ENCODE measurements at places on chromosomes 5 and 9.

GRCh38 chr9:108278341-108278740, 577.4 kb downstream of the ACTL7B start:
- no peak for DNase-seq

- DNase-seq, result no peak
Measured at GRCh38 chr9:130693101-130693425, 517 bp upstream of the EXOSC2 start.

GRCh38 chr5:99320436-99320835, 391.6 kb upstream of the CHD1 start:
- DNase-seq, result no peak

- no peak for DNase-seq
Measured at GRCh38 chr5:72837524-72838096, 21.1 kb downstream of the TNPO1 start.

DNA sequence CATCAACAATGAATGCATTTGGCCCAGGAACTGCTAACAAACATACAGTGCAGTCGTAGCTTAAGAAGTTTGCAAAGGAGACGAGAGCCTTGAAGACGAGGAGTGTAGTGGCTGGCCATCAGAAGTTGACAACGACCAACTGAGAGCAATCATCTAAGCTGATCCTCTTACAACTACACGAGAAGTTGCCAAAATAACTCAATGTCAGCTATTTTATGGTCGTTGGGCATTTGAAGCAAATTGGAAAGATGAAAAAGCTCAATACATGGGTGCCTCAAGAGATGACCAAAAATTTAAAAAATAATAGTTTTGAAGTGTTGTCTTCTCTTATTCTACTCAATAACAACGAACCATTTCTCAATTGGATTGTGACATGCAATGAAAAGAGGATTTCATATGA, 757.7 kb upstream of the CHD1 start:
- no peak for DNase-seq

- DNase-seq, result no peak
Measured at GRCh38 chr5:59236986-59237385, 654.1 kb downstream of the RAB3C start.

DNA sequence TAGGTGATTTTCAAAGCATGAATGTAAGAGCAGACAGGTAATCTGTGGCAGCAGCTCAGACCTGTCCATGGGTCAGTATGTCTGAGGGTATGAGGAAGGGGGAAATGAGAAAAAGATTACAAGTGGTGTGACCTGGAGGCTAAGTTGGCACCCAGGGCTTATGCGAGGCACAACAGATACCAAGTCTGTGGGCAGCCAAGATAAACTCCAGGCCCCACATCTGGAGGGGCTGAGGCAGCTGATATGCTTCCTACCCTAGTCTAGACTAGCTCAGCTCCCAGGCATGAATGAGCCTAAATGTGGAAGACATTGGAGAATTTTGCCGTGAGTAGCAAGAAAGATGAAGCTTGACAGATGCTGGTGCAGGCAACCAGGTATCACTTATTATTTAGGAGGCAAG, 151.7 kb downstream of the PIK3R1 start:
- DNase-seq, result no peak

GRCh38 chr9:72420783-72421182, 55.8 kb upstream of the ZFAND5 start:
- no peak for DNase-seq

DNA sequence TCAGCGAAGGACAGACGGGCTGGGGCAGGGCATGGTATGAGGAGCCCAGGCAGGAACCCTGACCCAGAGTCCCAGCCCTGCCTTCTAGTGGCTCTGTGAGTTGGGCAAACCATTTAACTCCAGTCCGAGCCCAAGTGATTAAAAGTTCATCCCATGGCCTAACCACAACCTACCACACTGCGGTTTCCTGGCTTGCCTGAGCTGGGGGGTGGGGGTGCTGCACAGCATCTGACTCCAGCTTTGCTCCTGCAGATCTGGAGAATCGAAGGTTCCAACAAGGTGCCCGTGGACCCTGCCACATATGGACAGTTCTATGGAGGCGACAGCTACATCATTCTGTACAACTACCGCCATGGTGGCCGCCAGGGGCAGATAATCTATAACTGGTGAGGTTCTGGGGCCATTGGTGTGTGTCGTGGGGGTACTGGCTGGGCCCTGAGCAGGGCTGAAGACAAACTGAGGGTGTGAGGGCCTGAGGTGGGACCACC, 49.0 kb downstream of the STOM start:
- no peak for DNase-seq

- no peak for DNase-seq
Measured at GRCh38 chr5:59597690-59598546, 295.6 kb downstream of the PDE4D start.

DNA sequence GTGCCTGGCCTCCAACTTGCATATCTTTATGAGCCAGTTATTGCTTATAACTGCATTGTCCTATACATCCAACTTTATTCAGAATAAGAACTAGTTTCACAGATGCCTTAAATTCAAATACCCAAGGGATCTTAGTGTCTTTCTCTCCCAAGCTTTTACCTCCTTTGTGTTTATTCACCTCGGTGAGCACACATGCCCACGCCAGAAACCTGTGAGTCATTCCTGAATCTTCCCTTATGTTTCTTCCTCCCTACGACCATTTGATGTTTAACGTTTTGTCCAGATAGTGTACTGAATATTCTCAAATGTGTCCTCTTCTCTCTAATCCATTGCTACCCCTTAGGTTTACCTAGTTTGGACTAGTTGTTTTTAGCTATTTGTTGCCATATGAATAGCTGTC, 55.5 kb upstream of the MEGF10 start:
- no peak for DNase-seq

- no peak for DNase-seq
Measured at GRCh38 chr5:146111409-146111808, 6.0 kb upstream of the PLAC8L1 start.

DNA sequence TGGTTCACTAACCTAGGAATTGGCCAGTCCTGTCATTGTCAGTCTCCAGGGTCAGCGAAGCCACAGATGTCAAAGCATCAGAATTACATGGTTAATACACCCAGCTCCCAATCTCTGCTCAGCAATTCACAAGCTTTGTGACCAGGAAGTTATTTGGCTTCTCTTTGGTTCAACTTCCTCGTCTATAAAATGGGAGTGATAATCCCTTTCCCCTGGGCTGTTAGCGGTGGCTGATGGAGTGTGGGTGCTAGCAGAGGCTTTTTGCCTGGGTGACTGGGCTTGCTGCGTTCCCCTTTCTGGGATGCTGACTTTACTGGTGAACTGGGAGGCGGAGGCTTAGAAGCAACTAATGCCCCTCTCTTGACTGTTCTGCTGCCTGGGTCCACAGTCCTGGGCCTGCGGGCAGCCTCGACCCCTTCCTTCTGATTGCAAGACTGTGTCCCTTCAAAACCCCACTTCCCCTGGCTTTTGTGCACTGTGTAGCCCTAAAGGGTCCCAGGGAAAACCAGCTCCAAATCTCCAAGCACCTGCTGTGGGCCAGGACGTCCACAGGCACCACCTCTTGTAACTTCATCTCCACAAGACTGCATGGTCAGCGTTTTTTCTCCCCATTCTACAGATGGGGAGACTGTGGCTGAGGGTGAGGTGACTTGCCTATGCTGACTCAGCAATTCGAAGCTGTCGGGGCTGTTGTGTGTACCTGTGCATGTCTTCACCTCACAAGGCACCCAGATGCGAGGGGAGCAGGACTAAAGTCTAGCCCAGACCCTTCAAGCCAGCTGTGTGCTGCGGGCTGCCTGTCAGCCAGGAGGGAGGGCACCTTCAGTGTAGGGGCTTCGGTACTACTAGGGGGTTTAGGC, 45.2 kb upstream of the NEURL1B start:
- no peak for DNase-seq

DNA sequence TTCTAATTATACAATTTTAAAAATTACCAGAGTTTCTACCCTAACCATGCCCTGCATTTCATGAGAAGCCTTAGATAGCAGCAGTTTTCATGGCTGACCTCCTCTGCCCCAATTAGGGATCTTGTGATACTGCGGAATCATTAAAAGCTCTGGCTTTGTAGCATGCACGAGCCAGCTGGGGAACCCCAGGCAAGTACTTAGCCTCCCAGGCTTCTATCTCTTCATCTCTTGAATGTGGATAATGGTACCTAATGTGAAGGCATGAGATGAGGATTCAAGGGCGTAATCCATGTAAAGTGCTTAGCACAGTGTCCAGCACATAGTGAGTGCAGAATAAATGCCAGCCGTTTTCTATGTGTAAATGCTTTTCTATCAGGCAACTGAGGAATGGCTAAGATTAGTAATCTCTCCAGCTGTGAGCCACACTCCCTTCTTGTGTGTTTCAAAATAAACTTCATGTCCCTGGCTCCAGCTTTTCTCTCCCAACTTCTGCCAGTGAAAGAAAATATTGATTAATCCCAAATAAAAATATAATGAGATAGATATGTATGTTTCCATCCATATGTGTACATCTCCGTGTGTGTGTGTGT, 88.4 kb downstream of the APBA1 start:
- DNase-seq, result no peak

DNA sequence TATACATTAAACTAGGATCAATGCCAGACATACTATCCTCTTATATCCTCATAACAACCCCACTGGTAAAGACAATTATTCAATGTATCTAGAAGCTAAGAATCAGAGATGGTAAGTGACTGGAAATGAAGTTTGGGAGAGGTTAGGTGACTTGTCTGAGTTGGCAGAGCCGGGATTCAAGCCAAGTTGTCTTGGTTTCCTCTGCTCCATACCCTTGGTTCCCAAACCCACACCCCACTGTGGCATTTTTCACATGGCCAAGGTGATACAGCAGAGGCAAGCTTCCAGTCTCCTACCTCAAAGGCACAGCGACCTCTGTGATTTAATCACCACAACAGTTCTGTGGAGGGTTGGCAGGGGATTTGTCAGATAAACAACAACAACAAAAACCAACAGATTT, 34.7 kb upstream of the ADRB2 start:
- no peak for DNase-seq

DNA sequence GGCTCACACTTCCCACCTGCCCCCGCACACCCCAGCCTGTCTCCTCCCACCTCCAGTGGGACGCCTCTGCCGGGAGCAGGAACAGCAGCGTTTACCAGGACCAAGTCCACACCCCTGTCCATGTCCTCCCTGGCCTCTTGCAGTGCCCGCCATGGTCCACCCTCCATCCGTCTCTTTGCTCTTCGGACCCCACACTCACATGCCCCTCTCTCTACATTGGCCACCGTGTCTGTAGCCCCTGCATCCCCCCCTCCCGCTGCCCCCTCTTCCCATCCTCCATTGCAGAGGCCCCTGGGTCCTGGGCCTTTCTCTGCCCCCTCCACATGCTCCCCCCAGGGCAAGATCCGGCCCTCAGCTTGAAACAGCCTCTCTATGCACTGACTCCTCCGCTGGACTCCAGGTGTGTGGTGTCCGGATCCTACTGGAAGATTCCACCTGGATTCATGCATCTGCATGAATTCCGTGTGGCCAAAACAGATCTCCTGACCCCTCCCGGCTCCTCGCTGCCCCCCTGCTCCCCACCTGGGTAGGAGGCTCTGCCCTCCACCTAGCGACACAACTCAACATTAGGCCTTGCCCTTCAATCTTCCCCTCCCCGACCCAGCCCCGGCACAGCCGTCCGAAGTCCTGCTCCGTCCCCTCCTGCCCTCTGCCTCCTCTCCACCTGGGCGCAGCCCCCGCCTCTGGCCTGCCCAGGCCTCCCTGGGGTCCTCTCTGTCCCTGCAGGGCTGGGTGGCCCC, 168.5 kb downstream of the OLFM1 start:
- DNase-seq, result no peak

DNA sequence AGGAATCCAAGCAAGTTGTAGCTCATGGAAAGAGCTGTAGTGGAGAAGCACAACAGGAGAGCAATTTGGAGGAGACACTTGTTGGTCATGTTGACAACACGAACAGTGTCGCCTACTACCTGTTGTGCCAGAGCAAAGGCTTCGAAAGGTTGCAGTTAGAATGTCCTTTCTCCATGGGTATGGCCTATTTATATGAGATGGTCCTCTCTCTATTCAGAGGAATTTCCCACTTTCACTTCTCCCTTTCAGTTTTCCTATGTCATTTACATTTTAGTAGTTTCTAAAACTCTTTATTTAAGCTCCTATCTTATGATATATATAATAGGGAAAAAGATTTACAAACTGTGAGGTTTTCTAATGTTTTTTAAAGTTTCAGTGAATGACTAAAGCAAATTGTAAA, at the start of gene IFNB1:
Gene IFNB1 (minus strand): TSS at position 162 of the 400 bp plus-strand sequence. CDS start 73 bp downstream, at position 89.
- DNase-seq, result no peak

GRCh38 chr5:89117124-89117644, 234.2 kb upstream of the MEF2C start:
- no peak for DNase-seq

DNA sequence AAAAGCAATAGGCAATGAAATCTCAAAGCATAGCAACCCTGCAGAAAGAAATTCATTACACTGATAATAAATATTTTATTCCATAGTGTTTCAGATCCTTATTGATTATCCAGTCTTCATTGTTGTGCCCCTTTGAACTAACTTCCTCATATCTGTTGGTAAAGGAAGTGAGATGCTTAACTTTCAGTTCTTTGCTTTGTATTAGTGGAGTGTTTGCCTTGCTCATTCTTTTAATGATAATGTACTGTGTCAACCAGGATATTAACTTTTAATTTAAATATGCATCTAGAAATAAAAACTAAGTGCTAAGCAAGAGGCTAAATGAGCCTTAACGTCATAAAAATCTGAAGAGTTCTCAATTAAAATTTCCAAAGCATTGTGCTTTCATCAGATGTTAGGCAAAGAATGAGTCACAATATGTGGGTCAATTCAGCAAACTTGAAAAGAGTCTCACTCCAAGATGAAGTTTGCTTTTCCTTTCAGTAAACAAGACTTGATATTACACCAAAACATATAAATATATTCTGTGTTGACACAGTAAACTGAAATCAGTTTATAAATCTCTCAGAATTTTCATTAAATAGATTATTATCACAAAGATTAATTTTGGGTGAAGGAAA, 105.9 kb downstream of the GIN1 start:
- no peak for DNase-seq

- DNase-seq, result peak; percentile 97
Measured at GRCh38 chr5:151699071-151699901, 12.6 kb upstream of the SPARC start.

GRCh38 chr5:68685863-68686262, 408.0 kb upstream of the SLC30A5 start:
- DNase-seq, result no peak

GRCh38 chr9:36913393-36914211, 120.5 kb downstream of the PAX5 start:
- no peak for DNase-seq

- DNase-seq, result no peak
Measured at GRCh38 chr5:166276006-166276405, 2015.4 kb upstream of the WWC1 start.

DNA sequence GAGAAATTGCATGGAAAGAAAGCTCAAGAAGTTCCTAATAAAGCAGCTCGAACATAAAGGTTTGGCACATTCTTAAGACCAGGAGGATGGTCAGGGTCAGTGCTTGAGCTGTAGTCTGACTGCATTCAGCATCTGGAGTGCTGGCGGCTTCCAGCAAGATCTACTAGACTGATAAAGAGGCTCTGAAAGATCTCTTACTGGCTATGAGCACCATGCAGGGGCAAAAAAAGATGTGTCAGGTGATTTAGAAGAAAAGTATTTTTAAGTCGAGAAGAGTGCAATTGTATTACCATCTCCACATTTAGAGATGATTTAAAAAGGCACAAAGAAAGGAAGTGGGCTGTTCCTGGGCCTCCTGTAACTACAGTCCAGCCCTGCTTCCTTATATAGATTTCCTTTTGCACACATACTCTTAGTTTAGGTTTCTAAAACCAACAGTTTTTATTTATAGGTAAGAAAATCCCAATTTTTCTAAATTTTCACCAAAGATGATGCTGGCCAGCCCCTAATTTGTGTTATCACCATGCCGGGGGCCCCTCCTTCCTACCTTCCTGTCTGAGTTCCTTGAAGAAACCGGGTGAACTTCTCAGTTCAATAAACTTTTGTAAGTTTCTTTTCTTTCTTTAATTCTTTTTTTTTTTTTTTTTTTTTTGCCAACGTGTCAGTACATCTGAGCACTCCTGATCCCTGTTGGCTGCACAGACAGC, 65.9 kb upstream of the PLPP1 start:
- DNase-seq, result no peak
